Stimulated activated CD4-positive, alpha-beta T cell treated with anti-CD3 and anti-CD28 coated beads, Interleukin-1b, Interleukin-23, amount 100 ng/mL, for 1 hour (primary cell): ENCODE measurements at places on chromosomes 4 and X.

DNA sequence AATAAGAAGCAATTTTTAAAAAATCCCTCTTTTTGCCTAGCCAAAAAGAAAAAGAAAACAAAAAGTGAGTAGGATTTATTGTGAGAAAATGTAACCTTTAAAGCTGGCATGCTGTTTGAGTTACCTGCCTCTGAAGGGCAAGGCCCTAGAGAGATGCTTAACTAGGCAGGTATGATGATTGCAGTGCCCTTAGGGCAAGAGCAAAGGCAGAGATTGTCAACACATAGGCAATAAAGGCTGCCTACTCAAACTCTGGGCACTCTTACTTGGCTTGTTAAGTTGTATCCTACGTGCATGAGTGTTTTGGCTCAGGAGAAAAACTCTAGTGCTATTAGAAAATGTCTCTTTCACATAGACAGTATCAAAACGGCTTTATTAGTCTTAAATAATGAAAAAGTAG, 306.0 kb downstream of the RPA4 start:
- no peak for DNase-seq

GRCh38 chrX:54715621-54716020, 82.4 kb downstream of the ITIH6 start:
- no peak for DNase-seq

DNA sequence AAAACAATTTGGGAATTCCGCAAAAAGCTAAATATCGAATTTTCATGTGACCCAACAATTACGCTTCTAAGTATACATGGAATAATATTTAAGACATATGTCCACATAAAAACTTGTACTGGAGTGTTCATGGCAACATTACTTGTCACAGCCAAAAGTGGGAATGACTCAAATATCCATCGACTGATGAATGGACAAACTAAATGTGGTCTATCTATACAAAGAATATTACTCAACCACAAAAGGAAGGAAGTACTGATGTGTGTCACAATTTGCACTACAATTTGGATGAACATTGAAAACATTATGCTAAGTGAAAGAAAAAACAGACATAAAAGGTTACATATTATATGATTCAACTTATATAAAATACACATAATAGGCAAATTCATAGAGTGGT, 71.9 kb downstream of the AFF2 start:
- DNase-seq, result no peak

DNA sequence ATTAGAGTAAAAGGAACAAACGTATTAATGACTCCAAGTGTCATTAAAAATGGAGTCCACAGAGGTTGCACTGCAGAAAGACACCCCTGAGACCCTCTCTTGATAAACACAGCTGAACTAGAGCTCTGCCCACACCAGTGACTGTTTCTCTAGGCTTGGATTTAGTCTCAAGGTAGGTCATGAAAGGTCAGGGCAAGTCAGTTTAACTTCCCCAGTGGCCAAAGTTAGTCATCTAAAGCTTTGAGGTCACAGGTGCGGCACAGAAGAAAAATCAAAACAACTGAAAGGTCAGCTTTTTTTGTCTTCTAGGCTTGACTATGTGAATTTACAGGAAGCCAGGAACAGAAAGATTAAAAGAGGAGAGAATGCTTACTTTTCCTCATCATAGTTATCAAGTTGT, 749.6 kb downstream of the RAB28 start:
- DNase-seq, result no peak

DNA sequence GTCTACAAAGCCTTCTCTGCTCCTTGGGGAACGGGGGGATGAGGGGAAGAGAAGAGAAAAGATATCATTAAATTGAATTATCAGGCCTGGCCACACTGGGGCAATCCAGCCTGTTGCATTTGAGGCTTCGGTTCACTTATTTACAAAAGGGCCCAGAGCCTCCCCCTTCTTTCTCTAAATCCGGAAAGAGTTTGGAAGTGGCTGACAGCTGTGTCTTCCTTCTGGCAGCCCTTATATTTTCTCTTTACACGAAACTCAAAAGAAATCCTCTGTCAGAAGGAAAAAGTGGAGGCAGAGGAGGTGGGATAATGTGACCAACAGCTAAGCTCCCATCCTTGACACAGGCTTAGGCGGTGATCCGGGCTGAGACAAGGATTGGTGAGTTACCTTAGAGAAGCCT, 158.3 kb upstream of the TAPT1 start:
- no peak for DNase-seq
